ENCODE measurements at places on chromosomes 7 and 10. TPM values are rescaled to one million over a fixed set of nuclear protein-coding genes. Genes with fewer than 3 reads are reported as not detected.

- no peak for DNase-seq
These were observed 90.8 kb downstream of the FOXL3 start for GRCh38 chr7:380711-381210.

DNA sequence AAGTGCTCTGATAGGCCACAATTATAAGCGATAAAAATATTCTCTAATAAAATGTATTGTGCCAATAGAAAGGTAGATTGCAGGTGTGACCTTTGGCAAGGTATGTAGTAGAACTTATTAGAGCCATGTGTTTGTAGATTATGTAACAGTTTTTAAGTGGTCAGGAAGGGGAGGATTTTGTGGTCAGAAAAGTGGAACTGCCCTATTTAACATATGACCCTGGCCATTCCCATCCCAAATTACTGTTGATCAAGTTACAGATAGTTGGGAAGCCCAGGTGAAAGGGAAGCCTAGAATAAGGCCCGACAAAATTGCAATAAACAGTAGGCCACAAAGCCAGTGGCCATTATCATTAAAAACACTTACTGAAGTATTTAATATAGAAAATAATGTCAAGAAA lies 89.2 kb downstream of the SPAG6 start:
- DNase-seq, result no peak

DNA sequence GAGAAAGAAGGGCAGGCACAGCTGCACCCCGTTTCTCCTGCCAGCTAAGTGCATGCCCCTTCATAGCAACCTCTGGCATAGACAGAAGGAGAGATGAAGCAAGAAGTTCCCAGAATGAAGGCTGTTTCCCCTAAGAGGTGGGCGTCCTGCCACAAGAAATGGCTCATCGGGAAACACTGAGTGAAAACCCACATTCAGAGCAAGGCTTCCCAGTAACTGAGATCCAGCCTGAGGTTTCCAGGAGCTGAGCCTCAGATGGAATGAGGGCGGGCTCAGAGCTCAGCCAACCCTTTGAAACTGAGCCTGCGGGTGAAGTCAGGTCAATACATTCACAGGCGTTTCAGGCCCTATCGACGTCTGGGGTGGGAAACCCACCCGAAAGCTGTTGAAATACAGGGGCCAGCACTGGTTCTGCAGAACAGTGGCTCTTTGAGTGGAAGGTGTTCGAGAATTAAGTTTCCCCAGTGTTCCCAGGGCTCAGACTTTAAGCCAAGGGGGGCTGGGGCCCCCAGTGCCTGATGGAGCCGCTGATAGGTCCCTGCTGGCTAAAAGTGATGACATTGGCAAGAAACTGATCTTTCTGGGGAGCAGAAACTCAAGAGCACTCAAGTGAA lies 510.2 kb downstream of the RPS24 start:
- no peak for DNase-seq

DNA sequence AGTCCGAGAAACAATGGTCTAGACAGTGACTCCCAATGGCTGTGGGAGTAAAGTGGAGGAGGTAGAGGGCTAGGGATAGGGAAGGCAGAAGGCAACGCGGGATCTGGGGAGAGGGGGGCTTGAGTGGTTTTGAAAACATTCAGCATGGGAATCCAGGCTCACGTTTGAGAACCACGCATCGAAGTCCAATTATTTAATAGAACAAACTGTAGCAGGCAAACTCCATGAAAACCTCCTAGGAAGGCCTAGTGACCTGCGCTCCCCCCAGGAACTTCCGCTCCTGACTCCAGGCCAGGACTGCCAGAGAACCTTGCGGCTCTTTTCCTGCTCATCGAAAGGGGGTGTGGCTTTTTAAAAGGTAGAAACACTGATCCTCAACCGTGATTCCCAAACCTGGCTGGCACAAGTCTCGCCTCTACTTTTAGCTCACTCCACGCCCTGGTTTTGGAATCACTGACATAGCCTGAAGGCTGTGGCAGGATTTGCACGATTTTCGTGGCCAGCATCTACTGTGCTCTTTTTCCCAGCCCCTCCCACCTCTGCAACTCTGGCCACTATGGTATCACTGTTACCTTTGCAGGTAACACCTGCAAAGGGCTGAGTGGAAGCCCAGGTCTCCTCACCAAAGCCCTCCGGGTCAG lies 43.4 kb downstream of the MYOF start:
- DNase-seq, result no peak

- no peak for DNase-seq
These were observed 23.4 kb downstream of the SMURF1 start for GRCh38 chr7:99120501-99120900.

DNA sequence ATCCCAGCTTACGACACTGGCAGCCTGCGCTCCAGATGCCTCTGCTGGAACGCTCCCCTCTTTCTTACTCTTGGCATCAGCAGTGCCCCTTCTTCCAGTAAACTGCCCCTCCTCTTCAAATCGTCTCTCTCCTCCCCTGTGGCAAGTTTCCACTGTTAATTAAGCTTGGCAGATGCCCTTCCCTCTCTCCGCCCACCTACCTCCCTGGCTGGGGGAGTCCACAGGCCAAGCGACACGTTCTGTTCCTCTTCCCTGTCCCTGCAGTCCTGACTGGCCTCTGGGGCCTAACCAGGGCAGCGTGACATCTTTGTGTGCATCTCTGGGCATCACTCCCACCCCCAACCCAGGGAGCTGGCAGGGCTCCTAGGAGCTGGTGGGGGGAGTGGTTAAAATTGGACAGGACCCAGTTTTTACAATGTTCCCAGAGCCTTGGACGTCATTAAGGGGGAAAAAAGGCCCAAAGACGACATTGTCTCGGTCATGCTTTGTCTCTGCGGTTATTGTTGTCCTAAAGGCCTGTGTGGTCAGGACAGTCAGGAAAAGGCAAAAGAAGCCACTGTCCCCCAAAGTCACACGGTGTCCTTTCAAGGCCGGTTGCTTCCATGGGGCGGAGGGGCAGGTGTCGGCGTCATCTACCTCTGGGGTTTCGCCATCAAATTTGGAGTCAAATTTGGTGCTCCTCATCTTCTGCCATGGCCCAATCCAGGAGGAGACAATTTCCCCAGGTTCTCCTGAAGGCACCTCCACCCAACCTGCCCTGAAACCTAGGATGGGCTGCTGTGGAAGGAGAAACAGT lies 54.2 kb downstream of the DLG5 start:
- DNase-seq, result no peak

DNA sequence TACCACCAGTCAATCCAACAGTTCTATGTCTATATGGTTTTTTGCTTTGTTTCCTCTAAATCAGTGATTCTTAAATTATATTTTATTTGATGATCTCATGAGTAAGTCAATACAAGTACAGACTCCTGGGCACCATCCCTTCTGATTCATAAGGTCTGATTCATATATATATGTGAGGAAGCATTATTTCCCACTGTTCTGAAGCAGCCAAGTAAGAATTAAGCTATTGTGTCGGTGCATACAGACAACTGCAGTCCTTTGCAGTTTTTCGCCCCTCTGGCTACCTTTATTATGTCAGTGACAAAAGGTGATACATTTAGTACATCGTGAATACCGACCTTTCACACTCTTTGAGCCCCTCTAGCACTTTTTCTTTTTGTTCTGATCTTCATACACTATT lies 1079.6 kb upstream of the C7orf33 start:
- DNase-seq, result no peak

DNA sequence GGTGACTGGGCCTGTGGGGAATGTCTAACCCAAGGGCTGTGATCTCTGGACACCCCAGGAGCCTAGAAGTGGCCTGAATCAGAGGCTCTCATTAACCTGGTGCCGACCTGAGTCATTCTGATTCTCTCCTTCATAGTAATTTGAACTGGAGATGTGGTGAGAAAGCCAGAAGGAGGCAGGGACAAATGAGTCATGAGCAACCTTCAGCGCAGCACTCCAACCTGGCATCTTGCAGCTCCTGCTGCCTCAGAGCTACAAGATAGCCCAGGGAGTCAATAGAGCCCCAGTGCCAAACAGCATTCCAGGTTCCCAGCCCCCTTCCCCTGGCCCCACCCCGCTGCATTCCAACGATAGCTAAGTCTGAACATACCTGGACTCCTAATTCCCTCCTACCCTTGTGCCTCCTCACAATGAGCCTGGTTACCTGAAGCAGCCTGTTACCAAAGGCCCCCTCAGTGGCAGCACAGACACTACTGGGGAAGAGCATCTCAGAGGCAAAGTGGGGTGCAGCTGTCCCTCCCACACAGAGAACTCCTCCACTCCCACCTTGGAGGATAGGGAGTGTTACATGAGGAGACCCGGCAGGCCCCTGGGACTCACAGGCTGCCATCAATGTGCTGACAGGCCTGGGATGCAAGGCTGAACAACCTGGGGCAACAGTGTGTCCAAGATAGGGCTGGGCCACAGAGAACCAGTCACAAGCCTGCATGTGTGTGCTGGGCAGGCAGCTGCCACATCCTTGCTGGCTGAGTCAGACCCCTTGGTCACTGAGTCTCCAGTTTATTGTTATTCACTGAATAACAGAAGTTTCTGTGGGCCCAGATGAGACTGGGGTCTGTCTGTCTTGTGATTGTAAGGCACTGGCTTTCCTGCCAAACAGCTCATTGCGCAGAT lies 76.8 kb upstream of the LEP start:
- no peak for DNase-seq

GRCh38 chr10:113305871-113306270 lies 247.0 kb upstream of the HABP2 start:
- no peak for DNase-seq

DNA sequence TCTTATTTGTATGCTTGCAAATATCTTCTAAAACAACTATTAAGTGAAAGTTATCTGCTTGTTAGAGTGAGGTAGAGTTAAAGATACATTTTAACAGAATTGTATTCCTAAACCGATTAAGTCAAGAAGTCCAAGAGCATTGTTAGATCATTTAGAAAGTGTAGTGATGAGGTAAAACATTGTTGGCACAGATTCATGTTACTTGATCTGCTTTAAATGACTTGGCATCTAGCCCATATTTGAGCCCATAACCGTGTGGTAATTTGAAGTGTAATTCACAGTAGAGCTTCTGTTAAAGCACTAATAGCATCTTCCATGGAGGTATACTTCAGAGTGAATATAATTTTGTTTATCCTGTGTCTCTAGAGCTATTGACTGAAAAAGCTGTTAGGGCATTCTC lies 62.1 kb downstream of the PTEN start:
- no peak for DNase-seq

DNA sequence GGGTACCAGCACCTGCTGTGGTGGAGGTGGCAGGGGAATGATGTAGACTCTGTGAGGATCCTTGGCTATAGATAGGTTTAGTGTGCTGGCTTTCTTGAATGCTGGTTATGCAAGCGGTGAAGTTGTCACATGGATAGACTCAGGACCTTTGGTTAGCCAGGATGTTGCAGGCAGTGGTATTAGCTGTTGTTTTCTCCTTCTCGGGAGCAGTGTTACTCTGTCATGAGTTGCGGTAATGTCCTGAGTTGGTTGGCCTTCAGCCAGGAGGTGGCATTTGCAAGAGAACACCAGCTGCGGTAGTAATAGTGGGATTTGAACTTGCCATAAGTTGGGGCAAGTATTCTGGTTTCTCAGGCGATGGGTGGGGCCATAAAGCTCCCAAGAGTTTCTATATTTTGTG lies 10.8 kb downstream of the AGK start:
- no peak for DNase-seq

DNA sequence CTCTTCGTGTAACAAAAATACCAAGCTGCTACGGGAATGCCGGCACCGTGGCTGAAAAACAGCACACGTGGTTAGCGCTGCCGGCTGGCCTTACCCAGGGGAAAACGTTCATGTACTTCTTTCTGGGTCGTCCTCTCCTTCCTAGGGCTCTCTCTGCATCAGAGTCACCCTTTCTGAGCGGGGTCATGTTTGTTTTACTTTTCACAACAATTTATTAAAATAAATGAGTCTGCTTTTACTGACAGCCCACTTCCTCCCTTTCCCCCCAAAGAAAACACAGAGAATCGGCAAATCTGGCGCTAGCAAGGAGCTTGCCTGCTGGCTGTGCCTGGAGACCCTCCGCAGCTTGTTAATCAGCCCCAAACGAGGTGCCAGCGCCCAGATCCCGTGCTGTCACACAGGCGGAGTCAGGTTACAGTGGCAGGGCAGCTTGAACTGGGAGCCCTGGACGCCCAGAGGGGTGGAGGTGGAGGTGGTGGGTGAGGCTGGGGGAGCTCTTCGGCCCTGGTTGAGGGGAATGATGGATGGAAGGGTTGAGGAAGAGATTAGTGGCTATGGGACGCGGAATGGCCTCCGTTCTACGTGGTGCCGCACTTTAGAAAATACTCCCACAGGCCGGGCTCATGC lies 162.2 kb upstream of the TNS3 start:
- no peak for DNase-seq

DNA sequence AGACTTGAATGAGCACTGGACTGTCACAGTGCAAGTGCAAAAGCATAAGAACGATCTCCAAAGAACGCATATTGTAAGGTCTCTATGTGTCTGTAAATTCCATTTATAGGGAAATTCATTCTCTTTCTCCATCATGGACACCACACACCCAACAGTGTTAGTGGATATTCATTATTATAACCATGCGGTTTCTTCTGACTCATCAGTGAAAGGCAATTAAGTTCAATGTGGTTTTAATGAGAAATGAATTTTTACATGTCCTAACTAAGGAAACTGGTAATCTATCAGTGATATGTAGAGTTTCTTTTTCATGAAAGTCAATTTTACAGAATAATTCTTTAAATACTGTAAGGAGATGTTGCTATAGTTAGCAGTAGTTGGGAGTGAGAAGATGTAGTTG lies 25.9 kb downstream of the GIMAP8 start:
- no peak for DNase-seq

GIMAP5 gene
- total RNA-seq, result 50.5 TPM

PRDX3 gene
- total RNA-seq, result 134 TPM

DNA sequence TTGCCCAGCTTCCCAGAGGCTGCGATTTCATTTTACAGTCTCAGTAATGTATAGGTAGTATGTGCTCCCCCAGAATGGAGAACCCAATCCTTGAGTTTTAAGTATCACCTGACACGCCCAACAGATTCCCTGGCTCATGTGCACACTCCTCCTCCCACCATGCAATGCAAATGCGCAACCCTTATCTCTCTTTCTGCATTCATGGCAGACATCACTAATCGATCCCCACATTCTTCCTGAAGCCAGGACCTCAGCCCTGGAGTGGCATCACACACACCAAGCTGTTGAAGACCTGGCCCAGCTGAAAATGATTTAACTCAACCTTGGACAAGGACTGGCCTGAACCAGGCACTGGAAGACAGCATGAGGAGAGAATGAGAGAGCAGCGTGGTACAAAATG lies 68.4 kb downstream of the ZRANB1 start:
- DNase-seq, result no peak

- no peak for DNase-seq
These were observed 194.6 kb upstream of the PHYHIPL start for GRCh38 chr10:58981846-58982245.
